Caki2 (cell line): ENCODE measurements at places on chromosomes 7 and 10. TPM values are rescaled to one million over a fixed set of nuclear protein-coding genes. Genes with fewer than 3 reads are reported as not detected.

Gene TACR2
- not detected in 2 replicates for total RNA-seq

Gene IDI2
- not detected in 2 replicates for total RNA-seq

Gene GPR15LG
- total RNA-seq = not detected in 2 replicates

Gene KNDC1
- 0.90 and 1.1 TPM in 2 replicates for total RNA-seq

DNA sequence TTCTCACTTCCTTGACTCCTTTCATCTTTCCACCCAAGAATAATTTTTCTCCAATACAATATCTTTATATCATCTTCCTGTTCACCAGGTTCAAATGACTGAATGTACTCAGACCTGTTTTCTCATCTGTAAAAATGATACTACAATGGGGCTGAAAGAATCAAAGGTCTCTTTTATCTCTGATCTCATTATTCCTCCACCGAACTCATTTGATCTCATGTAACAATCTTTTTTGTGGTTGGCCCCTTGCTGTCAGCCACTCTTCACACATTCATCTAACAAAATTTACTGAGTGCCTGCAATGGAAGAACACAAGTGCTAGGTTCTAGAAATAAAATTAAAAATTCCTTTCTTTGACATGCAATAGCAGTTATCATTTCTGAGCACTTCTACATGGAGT lies 65.0 kb downstream of the GRM8 start:
- no peak for DNase-seq

DNA sequence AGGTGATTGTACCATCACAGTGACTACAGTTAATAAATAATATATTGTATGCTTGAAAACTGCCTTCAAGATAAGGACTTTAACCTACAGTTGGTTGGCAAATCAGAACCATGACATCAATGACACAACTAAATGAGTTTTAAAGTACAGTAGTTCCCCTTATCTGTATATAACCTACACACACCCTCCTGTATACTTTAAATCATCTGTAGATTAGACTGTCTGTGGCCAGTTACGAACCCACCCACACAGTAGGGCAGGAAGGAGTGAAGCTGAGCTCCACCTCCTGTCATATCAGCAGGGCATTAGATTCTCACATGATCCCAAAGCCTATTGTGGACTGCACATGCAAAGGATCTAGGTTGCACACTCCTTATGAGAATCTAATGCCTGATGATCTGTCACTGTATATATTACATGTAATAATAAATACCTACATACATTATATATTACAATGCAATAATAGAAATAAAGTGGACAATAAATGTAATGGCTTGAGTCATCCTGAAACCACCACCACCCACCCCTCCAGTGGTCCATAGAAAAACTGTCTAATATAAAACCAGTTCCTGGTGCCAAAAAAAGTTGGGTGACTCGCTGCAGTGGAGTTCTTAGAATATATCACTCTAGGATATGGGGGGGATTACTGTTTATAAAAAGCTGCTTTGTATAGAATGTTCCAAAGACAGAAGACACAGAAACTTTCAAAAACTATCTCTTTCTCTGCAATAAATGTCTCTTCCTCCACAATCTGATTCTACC lies 5.6 kb downstream of the TPK1 start:
- DNase-seq = peak; percentile 50
